ENCODE measurements at places on chromosomes 11 and 22.
A peak's percentile ranks its signal among the peaks of the same experiment; 100 is the strongest.

DNA sequence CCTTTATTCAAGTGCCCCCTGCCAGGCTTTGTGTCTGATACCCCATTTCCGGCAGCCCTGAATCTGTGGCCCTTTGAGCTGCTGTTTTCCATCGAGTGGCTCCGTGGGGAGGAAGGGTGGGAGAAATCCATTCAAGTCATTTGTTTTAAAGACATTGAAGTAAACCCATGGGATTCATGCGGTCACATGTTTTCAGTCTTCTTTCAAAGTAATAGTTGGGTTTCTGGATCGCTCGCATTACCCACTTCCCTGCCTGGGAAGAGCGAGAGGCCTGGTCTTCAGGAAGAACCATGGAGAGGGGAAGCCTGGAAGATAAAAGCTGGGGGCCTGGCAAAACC lies 14.4 kb downstream of the DAGLA start:
- DNase-seq, result no peak

- no peak for DNase-seq
These were observed 5.2 kb downstream of the APOL4 start for GRCh38 chr22:36196254-36197064.

- no peak for DNase-seq
These were observed 9.0 kb upstream of the FLRT1 start for GRCh38 chr11:64026575-64027205.

- DNase-seq, result no peak
These were observed at the start of gene MRGPRD for GRCh38 chr11:68980776-68981065. Gene MRGPRD, minus strand, starts transcription at chr11:68980986. Its CDS starts 0 bp downstream, at chr11:68980986.

DNA sequence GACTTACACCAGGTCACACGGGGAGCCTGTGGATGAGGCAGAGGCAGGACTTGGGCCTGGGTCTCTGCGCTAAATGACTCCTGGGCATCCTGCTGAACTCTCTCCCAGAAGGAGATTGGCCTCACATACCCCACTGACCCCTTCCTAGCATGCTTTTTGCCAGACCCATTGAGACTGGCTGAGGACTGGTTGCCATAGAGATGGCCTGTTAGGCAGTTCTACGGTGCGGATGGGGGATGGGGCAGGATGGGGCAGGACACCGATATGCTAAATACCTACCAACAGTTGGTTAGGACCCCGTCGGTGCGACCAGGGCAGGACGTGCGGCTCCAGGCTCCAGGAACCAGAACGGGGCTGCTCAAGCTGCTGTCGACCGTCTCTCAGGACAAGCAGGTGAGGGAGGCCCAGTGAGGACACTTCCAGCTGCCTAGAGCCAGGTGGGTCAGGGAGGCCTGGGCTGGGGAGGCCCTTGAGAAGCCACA lies at the start of gene TSGA10IP:
Gene TSGA10IP (plus strand): TSS at position 51 of the 482 bp plus-strand sequence. CDS start 196 bp downstream, at position 247.
- DNase-seq, result no peak

- no peak for DNase-seq
These were observed 12.4 kb upstream of the SLC39A13 start for GRCh38 chr11:47396049-47396320.

- peak; percentile 33 for DNase-seq
These were observed 255.5 kb downstream of the DYNC2H1 start for GRCh38 chr11:103364687-103365086.

DNA sequence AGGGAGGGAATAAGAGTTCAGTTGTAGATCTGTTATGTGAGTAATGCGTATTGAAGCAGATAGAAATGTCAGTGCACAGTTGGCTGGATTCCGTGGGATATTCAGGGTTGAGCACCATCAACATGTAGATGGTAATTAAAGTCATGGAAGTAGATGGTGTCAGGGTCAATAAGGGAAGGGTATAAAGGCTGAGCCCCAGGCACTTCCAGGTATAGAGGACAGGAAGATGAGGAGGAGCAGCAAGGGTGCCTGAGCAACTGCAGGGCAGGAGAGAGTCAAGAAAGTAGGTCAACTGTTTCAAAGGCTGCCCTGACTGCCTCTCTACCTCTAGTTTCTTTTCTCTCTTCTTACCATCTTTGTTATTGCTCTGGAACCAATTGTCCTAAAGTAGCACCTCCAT lies 85.9 kb downstream of the MICAL2 start:
- DNase-seq, result no peak

DNA sequence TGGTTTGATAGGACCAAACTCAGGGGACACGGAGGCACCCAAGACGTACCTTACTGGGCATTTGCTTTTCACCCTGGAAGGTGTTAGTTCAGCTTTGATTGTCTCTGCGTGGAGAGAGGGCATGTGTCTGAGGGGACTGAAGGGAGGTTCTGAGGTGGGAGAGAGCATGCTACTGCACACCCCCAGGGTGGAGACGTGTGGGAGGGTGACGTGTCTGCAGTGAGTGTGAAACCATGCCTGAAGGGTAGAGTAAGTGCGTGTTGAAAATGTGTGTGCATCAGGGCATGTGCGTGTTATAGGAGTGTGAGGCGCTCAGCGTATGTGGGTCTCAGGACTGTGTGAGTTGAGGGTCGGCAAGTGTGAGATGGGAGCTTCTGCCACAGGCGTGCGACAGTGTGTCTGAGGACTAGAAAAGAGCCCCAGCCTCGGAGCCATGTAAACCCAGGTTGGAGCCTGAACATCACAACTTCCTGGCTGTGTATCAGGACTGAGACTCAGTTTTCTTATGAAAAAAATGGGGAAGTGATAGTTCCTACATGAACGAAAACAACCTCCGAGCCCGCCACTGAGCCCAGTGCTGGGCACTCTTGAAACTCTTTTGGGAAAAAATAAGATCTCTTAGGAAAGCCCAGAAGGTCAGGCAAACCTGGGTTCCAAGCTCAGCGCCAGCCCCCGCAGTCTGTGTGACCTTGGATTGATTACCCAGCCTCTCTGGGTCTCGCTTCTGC lies 11.8 kb upstream of the KCNJ11 start:
- no peak for DNase-seq

DNA sequence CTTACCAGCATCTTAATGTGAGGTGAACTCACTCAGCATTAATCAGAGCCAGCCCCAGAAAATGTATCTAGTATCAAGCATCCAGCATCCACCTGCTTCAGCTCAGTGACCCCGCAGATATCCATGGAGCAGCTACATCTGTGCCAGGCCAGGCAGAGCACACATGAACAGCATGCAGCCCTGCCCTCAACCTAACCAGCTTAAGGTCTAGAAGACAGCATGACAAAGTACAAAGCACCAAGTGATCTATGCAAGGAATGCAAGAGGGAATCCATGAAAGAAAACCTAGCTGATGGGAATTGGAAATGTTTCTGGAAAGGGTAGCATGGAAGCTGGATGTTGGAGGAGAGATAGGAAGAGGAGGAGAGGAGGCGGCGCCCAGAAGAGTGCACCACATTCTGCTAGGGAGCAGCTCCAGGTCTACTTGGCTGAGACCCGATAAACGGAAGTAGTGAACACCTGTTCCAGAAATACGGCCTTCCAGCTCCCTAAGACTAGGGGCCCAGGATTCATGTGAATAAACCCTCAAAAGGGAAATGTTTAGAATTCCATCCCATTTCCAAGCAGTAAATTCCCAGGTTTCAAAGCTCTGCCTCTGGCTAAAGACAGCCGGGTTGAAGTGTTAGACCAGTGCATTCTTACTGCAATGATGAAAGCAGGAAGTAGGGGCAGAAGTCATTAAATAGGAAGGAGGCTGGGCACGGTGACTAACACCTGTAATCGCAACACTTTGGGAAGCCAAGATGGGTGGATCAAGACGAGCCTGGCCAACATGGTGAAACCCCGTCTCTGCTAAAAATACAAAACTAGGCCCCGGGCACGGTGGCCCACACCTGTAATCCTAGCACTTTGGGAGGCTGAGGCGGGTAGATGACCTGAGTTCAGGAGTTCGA lies 23.5 kb upstream of the L3MBTL2 start:
- DNase-seq, result peak; percentile 81

- DNase-seq, result no peak
These were observed 301.3 kb downstream of the NTM start for GRCh38 chr11:131671734-131672133.

DNA sequence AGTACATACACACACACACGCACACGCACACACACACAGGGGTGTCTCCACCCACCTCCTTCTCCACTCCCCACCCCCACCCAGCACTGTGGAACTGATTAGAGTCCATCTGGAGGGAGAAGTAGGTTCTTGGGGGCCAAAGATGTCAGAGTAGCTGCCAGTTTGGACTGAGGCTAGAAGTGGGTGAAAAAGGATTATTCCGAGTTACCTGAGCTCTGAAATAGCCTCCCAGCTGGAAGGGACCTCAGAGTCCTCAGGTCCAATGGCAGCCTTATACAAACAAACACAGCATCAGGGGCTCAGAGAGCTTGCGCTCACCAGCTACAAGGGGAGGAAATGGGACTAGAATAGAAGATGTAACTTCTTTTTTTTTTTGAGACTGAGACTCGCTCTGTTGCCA lies 20.8 kb downstream of the IL10RA start:
- DNase-seq, result no peak

DNA sequence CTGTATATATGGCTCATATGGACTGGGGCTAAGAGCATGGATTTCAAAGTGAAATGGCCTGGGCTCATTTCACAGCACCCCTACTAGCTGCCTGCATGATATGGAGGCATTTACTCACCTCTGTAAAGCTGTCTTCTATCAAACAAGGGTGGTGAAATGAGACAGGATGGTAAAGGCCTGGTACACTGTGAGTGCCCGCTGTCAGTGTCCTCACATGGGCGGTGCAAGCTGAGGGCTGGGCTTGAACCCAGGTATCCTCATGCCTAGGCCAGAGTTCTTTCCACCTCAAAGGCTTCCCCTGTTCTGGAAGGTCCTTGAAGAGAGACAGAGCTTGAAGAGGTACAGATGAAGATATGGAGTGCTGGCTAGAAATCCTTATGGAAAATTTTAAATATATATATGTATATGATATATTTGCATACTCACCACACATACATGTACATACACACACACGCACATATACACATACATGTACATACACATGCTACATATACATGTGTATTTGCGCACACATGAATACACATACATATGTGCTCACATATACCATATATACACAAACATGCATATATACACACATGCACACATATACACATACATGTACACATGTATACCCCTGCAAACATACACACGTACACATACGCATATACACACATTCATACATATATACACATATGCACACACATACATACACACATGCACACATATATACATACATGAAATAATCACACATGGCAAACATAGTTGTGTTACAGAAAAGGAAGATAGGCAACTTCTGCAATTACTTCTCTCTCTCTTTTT lies 44.7 kb downstream of the MICAL2 start:
- no peak for DNase-seq

DNA sequence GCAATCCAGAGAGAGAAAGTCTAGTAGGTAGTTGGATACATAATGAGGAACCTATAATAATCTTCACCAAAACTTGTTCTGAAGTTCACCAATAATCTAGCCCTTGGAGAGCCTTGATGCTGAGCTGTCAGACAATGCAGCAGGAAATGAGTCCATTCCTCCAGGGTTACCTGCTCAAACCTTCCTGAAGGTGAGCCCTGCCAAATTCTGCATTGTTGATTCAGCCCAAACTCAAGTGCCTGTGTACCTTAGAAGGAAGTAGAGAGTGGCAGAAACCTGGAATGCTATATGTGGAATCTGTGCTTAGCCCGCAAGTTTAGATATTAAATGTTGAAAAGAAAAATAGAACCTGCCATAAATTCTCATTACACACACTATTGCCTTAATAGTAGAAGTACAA lies 77.4 kb upstream of the SPON1 start:
- no peak for DNase-seq

DNA sequence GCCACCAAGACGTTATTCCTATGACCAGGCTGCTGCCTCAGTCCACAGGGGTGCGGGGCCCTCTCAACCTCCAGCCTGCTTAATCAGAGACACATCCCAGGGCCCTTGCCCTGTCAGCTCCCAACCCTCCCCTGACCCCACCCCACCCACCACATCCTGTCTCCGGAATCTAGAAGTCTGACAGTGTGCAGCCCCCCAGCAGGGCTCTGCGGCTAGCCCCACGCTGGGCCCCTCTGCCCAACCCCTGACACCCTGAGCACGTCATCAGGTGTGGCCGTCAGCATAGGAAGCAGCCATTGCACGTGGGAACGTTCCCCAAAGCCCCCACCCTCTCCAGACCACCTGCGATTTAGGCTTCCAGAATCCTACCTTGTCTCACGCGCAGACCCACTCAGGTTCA lies 34.3 kb upstream of the IGSF9B start:
- no peak for DNase-seq

DNA sequence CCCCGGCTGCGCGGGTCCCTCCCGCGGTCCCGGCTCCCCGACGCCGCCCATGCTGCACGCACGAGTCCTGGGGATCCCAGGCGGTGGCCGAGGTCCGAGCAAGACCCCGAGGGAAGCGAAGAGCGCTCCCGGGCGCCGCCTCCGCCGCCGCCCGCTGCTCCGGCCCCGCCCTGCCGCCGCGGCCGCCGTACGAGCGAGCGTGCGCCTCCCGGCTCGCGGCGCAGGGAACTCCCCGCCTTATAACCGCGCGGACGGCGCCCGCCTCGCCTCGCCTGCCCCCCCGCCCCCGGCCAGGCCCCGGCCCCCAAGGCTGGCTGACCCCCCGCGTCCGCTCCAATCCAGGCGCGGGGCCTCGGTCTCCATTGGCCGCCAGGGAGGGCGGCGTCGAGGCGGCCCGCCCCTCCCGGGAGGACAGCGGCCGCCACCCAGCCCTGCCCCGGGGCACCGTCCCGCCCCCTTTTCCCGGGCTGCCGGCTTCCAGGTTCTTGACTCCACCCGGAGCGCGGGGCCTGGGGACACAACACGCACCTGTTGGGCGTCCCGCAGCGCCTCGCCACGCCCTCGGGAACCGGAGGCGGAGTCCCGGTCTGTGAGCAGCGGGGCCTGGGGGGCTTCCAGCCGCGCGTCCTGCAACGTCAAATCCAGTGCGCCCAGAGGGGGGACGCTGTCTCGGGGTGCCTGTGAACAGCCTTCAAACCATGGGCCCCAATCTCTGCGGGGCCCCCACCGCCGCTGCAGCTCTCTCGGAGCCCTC lies at the start of gene FADS3:
Gene FADS3 (minus strand): TSS at position 215 of the 754 bp plus-strand sequence. CDS start 164 bp downstream, at position 51.
- DNase-seq, result peak; percentile 83

DNA sequence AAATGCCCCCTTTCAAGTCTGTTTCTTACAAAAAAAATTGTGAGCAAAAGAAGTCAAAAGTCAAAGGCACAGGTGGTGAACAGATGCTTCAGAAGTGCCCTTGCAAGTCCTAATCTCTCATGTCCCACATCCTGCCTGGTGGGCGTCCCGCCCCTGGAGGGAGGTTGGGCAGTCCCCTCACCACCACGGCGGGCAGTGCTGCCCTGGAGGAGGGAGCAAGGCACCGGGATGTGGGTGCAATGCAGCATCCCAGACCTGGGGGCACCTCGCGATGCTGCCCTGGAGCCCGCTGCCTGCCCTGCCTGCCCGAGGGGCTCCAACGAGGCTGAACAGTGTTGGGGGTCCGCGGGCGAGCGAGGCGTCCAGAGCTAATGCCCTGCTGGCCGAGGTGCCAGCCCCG lies 15.9 kb downstream of the MRGPRG start:
- DNase-seq, result no peak

- no peak for DNase-seq
These were observed 698 bp downstream of the PAK1 start for GRCh38 chr11:77472991-77473800.

Measured in foreskin fibroblast (primary cell).